Fibroblast of skin of back (primary cell): ENCODE measurements at places on chromosomes 13 and 19.

DNA sequence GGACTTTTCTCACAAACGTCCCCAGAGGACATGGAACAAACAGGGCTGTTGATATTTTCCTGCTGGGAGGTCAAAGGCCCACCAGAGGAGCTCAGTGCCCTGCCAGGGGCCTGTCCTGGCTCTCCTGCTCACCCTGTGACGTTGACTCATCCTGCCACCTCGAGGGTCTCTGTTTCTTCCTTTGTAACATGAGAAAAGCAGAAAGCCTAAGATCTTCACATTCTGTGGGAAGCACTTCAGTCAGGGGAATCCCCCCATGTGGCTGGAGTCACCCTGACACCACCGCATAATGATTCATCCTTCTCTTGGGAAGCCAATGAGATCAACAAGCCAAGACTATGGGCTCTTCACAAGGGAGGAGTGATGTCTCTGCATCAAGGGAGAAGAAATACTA lies 147.9 kb downstream of the KATNAL1 start:
- peak; percentile 85 for DNase-seq

DNA sequence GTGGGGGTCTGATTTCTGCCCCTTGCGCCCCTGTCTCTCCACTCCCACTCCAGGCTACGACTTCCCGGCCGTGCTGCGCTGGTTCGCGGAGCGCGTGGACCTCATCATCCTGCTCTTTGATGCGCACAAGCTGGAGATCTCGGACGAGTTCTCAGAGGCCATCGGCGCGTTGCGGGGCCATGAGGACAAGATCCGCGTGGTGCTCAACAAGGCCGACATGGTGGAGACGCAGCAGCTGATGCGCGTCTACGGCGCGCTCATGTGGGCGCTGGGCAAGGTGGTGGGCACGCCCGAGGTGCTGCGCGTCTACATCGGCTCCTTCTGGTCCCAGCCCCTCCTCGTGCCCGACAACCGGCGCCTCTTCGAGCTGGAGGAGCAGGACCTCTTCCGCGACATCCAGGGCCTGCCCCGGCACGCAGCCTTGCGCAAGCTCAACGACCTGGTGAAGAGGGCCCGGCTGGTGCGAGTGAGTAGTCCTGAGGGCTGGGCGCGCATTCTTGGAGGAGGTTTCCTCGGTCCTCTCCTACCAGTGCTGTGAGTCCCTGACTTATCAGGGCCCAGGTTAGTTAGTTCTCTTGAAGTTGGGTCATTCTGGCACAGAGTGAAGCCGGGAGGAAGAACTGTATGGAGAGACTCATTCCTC lies 12.7 kb downstream of the EHD2 start:
- DNase-seq, result no peak

DNA sequence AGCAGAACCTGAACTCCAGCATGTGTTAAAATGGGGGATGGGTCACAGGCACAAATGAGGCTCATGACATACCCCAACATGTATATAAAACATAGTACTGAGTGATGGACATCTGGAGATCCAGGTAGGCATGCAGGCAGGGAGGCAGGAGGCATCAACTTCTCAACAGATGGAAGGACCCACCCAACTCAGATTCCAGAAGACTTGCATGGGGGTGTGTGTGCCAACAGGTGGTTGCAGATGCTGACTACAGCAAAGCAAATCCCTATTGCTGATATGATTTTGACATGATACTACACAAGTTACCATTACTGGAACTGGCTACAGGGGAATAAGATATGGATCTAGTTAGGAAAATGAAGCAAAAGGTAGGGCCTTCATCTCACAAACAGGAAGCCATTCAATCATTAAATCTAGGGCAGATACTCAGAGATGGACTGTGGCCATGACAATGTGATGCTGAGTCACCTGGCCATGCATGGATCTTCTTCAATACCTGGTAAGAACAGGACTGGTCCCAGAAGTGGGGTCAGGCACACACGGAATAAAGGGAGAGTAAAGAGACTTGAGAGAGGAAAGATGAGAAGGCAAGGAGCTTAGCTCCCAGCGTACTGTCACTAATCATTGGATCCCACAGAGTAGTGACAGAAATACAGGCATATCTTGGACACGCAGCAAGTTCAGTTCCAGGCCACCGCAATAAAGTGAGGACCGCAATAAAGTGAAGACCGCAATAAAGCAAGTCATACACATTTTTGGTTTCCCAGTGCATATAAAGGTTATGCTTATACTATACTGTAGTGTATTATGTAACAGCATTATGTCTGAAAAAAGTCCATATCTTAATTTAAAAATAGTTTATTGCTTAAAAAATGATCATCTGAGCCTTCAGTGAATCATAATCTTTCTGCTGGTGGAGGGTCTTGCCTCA lies 91.3 kb downstream of the USP12 start:
- DNase-seq, result no peak

DNA sequence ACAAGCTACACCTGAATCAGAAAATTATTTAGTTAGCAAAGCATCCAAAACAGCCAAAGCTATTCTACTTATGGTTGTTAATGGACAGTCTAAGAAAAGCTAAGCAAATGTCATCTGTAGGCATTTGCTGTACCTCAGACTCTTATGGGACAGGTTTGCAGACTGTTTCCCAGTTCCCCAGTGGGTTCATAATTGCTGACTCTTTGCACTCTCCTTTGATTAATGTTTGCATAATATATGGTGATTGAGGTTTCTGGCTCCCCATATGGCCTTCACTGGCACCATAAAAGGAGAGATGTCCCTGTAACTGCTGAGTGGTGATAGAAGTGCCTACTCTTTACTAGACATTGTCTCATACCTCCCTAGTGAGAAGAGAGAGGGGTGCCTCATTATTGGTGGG lies 142.1 kb downstream of the GPC6 start:
- DNase-seq, result no peak

DNA sequence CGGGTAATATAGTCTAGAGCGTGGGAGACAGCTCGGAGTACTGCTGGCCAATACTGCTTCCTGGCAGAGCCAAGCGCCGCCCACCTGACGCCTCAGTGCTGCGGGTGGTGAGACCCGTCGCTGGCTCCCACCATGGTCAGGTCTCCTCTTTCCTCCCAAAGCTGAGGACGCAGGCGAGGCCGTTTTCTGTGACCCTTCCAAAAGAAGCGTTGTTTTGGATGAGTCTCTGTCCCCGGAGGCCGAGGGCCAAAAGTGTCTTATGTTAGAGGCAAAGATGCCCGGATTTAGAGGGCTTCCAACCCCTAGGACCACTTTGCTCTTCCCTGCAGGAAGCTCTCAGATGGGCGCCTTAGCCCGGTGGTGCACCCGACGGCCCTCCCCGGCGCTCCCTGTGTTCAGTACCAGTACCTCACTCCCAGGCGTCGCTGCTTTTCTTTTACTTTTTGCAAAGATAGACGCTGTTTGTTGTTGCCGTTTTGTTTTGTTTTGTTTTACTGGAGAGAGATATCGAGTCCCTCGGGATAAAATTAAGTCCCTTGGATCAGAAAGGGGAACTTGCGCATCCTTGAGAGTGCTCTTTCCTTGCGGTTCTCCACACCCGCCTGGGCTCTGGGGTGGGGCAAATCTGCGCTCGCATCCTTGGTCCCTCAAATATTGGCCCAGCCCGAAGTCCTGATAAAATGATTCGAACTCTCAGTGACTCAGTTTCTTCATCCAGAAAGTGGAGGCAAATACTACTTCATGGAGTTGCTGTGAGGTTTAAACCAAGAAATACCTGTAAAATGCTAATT lies 7.0 kb downstream of the PDX1 start:
- DNase-seq, result no peak

DNA sequence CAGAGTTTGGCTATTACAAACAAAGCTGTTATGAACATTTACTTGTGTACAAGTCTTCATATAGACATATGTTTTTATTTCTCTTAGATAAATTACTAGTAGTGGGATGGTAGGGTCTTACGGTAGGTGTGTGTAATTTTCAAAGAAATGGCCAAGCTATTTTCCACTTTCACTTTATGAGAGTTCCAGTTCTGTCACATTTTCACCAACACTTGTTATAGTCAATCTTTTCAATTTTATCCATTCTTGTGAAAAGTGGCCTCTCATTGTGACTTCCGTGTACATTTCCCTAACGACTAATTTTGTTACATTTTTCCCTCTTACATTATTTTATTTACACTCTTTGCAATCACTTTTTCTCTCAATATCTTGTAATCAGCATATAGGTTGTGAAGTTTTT lies 18.3 kb downstream of the MBD3L1 start:
- DNase-seq, result no peak

DNA sequence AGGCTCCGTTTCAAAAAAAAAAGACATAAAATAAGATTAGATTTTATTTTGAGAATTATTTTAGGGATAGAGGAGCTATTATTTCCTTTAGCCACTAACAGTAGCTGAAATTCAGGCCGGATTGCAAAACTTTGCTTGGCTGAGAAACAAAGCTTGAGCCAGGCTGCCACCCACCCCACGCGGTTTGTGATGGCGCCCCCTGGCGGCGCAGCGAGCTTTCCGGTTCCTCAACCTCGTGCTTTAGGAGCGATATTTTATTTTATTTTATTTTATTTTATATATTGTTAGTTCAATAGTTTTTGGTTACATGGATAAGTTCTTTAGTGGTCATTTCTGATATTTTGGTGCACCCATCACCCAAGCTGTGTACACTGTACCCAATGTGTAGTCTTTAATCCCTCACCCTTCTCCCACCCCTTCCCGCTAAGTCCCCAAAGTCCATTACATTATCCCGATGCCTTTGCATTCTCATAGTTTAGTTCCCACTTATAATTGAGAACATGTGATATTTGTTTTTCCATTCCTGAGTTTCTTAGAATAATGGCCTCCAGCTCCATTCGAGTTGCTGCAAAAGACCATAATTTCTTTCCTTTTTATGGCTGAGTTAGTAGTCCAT lies 19.8 kb upstream of the CEACAM4 start:
- no peak for DNase-seq

- DNase-seq, result peak; percentile 12
These were observed 1774.6 kb upstream of the PCDH20 start for GRCh38 chr13:63190219-63190618.

DNA sequence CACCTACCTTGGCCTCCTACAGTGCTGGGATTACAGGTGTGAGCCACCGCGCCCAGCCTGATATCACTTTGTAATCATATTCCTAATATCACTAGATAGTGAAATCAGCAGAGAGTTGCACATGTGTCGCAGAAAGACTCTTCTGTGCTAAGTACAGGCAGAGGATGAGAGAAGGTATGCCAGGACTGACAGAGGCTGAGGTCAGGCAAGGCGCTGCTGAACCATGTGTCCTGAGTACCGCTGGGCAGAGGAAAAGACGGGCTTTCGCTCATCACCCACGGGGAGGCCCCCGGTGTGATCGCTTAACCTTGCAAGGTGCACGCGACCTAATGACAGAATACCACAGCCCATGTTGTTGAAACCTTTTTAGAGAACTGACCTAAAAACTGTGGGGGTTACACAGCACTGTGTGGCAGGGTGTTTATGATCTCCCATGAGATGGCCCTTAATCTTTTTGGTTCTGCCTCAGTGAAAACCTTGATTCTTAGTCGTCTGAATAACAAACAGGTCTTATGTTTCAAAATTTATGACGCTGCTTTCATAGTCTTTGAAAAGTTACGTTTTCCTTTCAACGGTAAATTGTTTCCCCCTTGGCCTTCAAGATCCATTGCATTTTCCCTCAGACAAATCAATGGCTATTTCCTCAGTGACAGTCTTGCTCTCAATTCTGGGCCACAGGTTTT lies 12.2 kb downstream of the GJA3 start:
- DNase-seq, result no peak

DNA sequence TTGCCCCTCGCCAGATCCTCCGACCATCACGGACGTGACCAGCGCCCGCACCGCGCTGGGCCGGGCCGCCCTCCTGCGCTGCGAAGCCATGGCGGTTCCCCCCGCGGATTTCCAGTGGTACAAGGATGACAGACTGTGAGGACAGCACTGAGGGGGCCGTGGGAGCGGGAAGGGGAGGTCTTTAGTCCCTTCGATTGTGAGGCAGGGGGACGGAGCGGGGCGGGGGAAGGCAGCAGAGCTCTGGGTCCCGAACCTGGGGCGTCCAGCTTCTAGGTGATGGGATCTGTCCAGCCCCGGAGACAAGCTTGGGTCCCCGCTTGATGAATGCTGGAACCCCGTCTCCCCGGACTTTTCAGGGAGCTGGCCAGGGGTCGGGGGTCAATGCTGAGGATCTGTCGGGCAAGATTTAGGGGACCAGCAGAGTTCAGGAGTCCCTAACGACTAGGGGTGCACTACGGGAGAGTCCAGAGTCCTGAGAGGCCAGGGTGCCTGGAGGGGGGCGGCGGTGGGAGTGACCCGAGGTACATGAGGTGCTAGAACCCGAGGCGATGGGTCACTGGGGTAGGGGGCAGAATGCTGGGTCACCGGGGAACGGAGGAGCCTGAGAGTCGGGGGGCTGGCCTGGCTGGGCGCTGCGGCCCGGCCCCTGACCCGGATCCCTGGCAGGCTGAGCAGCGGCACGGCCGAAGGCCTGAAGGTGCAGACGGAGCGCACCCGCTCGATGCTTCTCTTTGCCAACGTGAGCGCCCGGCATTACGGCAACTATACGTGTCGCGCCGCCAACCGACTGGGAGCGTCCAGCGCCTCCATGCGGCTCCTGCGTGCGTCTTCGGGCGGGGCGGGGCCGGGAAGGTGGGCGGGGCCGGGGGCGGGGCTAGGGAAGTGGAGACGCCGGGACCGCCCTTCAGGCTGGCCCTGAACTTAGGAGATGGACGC lies 14.6 kb downstream of the VSIG10L start:
- peak; percentile 10 for DNase-seq

- peak; percentile 96 for DNase-seq
These were observed 139.0 kb downstream of the FLT1 start for GRCh38 chr13:28355822-28356371.

GRCh38 chr13:81017513-81018152 lies 676.7 kb upstream of the SPRY2 start:
- peak; percentile 49 for DNase-seq

DNA sequence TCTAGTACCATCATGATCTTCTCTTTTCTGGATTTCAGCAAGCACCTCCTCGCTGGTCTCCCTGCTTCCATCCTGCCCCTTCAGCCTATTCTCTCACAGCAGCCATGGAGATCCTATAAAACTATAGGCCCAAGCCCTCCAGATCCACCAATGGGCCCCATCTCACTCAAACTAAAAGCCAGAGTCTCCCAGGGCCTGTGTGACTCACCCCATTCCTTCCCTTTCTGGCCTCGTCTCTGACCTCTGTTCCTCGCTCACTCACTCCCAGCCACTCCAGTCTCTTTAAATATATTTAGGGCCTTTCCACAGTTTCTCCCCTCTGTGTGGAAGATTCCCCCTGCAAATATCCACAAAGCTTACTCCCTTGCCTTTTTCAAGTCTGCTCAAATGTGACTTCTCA lies 89.7 kb downstream of the HSPH1 start:
- peak; percentile 48 for DNase-seq

DNA sequence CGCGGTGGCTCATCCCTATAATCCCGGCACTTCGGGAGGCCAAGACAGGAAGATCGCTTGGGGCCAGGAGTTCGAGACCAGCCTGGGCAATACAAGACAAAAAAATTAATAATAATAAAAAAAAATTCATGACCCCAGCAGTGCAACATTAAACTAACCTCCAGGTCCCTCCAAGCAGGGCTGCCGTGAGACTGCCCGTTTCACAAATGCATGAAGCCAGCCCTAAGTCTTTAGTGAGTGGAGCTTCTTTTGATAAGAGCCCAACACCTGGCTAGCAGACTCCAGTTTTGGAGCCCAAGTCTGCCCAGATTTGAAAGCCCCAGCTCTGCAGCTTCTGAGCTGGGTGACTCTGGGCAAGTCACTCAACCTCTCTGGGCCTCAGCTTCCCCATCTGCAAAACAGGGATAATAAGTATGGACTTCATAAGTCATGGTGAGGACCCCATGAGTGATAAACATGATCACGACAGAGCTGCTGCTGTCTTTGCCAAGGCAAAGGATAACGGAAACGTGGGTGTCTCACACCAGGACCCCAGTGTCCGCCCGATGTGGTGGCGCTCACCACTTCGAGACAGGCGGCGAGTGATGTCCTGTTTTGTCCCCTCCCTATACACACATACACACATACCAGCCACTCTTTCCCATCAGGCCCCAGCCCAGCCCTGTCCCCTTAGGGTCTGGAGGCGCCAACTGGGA lies 38.4 kb upstream of the NANOS3 start:
- DNase-seq, result no peak
